ENCODE measurements at places on chromosomes 6 and 20.

DNA sequence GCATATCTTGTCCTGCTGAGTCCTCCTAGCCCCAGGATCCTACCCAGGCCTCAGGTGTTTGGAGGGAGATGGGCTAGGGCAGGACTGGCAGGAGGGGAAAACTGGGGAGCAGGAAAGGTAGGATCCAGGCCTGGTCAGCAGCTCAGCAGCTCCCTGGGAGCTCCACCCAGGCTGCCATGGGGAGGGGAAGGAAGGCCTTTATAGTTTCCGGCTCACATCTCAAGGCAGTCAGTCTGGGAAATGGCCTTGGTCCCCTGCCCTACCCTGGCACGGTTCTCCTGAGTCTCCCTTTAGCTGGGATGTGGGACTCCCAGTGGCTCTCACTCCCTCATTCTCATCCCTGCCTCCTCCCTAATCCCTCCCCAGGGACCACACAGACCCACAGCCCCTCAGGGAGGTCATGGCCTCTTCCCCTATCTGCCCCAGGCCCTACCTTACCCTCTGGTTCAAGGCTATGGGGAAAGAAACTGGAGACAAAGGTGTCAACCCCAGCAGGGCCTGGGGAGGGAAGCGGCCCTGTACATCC lies 1.6 kb downstream of the SLC44A4 start:
- no peak for DNase-seq

DNA sequence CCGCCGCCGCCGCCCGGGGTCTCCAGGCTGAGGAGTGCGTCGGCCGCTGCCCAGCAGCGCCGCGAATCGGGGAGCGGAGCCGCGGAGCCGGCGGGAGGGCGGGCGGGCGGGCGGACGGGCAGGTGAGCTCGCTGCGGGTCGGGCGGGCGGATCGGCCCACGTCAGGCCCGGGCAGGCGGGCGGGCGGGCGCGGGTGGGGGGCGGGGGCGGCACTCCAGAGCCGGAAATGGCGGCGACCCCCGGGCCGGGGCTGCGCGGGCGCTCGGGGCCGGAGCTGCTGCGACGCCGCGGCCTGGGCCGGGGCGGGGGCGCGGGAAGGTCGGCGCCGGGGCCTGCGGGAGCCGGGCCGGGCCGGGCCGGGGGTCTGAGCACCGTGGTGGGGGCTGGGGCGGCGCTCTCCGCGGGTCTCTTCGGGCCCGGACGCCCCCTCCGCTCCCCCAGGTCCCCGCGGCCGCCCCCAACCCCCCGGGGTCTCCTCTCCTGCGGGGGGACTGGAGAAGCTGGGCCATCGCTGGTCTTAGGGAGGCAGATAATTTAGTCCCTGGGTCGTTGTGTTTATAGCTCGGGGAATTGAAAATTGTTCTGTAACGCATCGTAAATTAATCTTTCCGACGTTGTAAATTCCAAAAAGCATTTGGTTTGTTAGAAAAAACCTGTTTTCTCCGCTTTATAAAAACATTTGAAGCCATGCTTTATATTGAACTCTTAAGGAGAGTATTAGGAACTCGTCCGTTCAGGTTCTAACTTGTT lies 451 bp downstream of the DNAJC5 start:
- DNase-seq, result no peak

DNA sequence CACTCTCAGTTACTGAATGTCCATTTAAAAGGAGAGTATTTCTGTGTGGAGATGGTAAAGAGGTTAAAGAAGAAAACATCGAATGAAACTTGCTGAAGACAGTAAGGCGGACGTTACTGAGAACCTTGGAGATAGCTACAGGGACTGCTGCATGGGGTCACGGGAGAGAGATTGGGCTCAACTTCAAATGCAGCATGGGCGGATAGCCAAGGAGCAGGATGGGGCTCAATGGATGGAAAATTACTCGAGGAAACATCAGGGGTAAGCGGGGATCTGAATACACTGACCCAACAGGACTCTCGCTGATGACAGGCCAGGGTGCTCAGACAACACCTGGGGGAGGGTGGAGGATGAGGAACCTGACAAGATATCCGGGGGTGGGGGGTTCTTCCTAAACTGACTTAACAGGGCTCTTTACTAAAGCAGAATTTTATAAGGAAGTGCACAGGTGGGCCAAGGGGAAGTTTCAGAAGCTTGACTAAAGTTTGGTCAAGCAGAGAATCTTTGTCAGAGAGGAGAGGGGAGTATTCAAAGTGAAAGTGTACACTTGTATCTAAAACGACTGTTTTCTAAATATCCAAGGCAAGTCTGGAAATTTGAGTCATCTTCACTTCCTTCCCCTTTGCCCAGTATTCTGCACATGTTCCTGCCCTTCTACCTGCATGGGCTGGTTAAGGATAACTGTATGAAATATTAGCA lies 22.8 kb downstream of the ECT2L start:
- DNase-seq, result no peak

GRCh38 chr6:63636518-63637021 lies 968 bp downstream of the PHF3 start:
- DNase-seq, result peak; percentile 33

DNA sequence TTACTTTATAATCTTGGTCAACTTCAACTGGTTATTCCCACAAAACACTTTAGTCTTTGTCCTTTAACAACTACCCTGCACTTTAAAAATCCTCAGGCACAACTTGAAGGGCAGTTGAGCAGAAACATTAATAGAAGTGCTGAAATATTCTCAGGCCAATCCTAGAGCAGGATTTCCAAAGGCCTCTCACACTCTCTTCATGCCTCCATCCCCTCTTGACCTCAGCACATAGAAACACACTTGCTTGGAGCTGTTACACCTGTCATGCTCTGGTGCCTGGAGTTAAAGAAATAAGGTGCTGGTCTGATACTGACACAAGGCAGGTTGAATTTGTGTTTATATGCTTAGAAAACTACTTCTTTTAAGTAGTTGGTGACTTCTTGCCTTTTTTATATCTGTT lies 618.8 kb upstream of the POU3F2 start:
- DNase-seq, result no peak

DNA sequence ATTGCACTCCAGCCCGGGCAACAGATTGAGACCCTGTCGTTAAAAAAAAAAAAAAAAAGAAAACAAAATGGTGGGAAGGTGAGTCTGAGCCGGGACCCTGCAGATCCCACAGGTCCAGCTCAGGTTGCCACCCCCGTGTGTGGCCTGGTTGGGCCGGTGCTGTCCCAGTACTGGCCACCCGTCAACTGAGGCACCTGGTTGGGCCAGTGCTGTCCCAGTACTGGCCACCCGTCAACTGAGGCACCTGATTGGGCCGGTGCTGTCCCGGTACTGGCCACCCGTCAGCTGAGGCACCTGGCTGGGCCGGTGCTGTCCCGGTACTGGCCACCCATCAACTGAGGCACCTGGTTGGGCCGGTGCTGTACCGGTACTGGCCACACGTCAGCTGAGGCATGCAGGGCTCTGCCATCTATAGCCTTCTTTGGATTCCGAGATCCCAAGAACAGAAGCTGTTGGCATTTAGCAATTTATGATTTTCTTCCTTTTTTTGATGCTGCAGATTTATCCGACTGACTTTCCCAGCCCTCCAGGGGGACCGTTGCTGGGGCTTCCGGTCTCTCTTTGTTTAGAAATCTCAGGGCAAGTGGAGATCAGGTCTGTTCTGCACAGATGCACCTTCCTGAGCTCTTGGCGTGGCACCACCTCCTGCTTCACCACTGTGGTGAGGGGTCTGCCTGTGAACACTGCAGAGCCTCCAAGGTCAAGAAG lies 113.8 kb downstream of the SYCP2 start:
- DNase-seq, result no peak

- no peak for DNase-seq
Measured at GRCh38 chr6:41680182-41680965, 42.1 kb downstream of the MDFI start.

GRCh38 chr6:7675353-7675945 lies 50.5 kb upstream of the BMP6 start:
- DNase-seq, result no peak

GRCh38 chr6:157393669-157394327 lies 12.8 kb downstream of the ZDHHC14 start:
- no peak for DNase-seq

DNA sequence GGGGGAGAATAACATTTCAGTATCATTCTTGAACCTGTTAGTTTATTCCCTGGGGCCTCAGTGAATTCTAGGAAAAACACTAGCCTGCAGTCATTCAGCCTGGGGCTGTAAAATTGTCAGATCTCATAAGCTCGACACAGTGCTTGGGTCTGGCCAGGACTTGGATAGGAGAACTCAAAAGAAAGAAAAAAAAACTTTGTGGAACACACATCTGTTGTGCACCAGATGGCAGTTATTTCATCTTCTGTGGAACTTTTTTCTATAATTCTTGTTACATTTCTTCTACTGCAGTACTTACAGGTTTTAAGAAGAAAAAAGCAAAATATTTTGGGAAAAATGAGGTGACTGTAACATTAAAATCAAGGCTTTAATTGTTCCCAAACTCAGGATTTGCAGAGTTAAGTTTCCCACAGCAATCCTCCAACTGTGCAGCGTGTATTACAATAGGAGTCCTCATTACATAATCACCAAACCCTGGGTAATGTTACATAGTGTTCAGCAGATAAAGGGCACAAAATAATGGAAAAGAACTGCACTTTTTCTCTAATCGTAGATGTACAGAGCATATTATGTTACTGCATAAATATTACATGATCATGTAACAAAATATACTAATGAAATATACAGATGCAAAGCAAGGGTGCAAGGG lies 531.1 kb upstream of the CITED2 start:
- peak; percentile 61 for DNase-seq

DNA sequence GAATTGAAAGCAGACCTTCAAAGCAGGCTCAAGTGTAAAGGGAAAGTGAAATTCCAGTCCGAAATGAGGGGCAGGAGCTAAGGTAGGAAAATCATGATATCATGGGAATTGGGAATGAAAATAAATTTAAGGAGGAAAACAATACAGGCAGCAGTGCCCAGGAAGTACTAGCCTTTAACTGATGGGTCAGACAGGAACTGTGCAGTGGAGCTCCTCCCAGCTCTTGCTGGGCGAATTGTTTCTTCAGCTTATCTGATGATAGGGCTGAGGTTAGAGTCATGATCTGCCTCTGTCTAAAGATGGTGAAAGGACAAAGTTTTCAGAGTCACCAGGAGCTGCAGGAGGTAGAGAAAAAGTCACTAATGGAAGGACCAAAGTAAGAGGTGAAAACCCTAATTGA lies 457.9 kb upstream of the PTCHD4 start:
- DNase-seq, result no peak

DNA sequence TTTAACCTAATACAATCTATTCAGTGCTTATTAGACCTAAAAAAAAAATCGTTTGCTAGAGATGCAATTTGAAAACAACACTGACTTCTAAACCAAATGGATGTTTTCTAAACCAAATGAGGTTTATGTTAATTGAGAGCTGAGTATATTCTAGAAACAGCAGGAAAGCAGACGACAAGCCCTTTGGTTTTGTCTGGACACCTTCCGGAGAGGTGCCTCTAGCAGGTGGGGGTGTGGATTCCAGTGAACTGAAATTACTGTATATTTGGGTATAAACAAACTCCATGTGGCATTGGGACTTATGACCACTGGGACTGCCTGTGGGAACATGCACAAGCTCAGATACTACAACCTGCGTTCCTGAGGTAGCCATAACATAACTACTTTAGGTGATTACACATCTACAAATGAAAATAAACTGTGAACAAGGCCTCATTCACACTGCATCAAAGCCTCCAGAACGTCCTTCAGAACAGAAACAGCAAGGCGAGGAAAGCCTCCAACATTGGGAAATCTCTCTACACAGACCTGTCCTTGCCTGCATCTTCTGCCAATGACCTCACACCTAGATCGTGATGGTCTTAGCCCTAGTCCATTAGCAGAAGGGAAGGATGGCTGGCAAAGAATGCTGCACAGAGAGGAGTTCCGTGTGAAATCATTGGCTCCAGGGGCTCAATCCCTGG lies 206.8 kb upstream of the FOXQ1 start:
- DNase-seq, result no peak

DNA sequence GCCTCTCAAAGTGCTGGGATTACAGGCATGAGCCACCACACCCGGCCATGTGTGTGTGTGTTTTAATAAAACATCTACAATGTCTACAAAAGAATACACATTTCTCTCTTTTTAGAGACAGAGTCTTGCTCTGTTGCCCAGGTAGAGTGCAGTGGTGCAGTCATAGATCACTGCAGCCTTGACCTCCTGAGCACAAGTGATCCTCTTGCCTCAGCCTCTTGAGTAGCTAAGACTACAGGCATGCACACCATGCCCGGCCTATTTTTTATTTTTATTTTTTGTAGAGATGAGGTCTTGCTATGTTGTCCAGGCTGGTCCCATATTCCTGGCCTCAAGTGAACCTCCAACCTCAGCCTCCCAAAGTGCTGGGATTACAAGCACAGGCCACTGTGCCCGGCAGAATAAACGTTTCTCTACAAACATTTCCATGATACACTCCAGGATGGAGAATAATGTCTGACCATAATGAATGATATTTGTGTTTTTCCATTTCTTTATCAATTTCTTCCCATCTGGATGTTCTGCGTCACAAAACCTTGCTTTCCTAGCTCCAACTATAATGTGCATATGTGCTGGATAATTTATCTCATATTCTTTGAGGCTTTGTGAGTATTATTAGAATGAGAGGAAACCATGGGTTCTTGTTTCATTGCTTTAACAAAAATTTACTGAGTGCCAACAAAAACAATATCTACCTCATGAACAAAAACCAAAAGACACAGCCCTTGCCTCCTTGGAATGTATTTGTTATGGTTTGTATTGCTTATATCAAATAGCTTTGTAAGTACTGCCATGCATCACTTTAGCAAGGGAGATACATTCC lies 28.6 kb upstream of the CCN2 start:
- DNase-seq, result peak; percentile 93

DNA sequence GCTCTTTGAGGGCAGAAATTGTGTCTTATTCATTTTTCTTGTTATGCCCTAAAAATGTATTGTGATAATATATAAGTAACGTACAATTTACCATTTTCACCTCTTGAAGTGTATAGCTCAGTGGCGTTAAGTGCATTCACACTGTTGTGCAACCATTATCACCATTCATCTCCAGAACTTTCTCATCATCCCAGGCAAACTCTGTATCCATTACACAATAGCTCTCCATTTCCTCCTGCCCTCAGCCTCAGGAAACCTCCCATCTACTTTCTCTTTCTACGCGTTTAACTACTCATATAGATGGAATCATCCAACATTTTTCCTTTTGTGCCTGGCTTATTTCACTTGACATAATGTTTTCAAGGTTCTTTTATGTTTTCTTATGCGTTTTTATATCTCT lies 184.6 kb downstream of the ESR1 start:
- no peak for DNase-seq

DNA sequence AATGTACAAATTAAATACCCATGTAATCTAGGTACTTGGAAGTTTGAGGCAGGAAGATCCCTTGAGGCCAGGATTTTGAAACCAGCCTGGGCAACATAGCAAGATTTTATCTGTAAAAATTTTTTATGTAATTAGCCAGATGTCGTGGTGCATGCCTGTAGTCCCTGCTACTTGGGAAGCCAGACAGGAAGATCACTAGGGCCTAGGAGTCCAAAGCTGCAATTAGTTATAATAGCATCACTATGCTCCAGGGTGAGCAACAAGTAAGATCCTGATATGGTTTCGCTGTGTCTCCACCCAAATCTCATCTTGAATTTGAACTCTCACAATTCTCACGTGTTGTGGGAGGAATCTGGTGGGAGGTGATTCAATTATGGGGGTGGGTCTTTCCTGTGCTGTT lies 535.8 kb downstream of the TENT5A start:
- peak; percentile 47 for DNase-seq
